ENCODE measurements at places on chromosomes 1 and 21.
A peak's percentile ranks its signal among the peaks of the same experiment; 100 is the strongest.

DNA sequence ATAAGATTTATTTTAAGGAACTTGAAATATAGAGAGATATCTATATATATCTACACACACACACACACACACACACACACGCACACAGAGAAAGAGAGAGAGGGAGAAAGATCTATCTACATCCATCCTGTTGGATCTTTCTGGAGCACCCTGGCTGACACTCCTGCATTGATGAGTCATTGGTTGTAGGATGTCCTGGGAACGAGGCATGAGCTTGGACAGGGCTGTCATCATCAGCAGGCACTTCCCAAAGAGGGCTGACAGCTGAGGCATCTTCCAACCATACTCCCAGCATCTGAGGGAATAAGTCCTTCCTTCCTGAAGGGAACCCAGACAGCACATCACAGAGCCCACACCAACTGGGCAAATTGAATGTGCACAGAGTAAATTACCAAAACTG is 99.1 kb upstream of the ERG start:
- DNase-seq: no peak

GRCh38 chr1:178580876-178581275 is 68.0 kb downstream of the TEX35 start:
- no peak for DNase-seq

GRCh38 chr1:67682659-67683197 is 2.3 kb upstream of the GADD45A start:
- DNase-seq: peak; percentile 29

- peak; percentile 35 for DNase-seq
These were observed 12.9 kb downstream of the PTAFR start for GRCh38 chr1:28163496-28164161.

Measured in fibroblast of gingiva (primary cell).